ENCODE measurements at places on chromosomes 3 and 15.

GRCh38 chr3:177109688-177110330 lies 87.5 kb downstream of the TBL1XR1 start:
- DNase-seq = no peak

DNA sequence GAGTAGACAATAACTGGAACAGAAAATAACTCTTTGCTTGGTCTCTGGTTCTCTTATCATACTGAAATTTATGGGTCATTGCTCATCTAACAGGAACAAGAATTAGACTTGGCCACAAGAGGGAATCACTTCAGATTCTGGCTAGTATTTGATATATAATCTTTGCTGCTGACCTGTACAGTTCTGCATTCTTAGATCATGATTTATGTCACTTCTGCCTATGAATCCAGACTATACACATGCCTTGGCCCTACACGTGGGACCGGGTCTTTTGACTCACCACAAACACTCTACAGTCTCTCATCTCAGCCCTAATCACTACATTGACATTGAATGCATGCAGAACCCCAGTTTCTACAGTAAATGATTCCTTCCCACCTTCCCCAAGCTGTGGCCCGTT lies 162.5 kb upstream of the SOX2 start:
- DNase-seq = no peak

- no peak for DNase-seq
Measured at GRCh38 chr15:89002281-89002761, 85.9 kb upstream of the ABHD2 start.

GRCh38 chr3:22159004-22159695 lies 408.1 kb upstream of the ZNF385D start:
- DNase-seq = no peak

DNA sequence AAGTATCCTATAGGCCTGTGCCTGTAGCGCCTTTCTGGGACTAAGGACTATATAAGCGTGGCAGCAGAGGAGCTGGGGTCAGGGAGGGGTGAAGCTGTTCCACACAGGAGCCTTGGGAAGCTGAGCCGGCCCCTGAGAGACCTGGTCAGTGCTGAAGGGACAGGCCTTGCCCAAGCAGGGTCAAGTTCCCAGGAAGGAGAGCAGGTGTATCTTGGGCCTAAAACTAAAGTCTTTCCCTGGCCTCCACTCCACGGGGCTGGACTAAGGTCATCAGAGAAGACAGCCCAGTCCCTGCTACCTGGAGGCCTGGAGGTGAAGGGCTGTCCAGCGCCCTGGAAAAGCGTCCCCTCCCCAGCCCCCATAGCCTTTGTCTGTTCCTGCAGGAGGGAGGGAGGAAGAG lies 23.9 kb upstream of the NR2C2 start:
- no peak for DNase-seq

DNA sequence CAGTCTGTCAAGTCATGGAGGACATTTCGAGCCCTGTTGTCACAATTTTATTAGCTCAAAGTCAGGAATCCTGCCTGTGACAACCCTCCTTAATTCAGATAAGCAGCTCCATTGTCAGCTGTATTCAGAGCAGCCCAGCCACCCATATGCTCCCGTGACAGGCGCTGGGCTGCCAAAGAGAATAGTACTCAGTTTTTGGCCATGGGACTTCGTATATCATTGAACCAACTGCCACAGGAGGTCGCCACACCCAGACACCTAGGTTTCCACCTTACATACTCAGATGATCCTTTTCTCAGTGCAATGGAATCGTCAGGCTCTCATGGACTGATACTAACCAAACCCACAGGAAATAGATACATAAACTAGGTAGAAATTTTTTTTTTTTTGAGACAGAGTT lies 100.2 kb downstream of the C3orf70 start:
- no peak for DNase-seq

DNA sequence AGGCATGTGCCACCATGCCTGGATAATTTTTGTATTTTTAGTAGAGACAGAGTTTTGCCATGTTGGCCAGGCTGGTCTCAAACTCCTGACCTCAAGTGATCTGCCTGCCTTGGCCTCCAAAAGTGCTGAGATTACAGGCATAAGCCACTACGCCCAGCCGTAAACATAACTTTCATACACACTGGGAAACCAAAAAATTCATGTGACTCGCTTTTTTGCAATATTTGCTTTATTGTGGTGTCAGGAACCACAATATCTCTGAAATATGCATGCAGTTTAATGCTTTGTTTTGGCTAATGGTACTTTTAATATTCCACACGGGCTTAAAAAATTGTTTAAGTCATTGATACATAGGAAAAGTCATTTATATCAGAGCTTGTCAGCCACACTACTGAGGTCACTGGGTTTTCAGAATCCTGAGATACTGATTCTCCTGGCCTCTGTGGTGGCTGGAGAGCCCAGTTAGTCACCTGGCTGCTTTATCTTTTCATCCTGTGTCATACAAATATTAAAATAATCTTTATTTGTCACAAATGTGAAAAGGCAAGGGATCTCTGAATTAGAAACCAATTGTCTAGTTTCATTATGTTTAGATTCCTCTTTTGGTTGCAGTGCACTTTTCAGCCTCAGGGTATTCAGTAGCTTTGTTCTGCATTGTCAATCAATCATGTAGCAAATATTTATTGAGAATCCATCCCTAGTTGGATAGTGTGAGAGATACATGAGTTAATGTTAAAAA lies 10.0 kb downstream of the TMEM62 start:
- no peak for DNase-seq

DNA sequence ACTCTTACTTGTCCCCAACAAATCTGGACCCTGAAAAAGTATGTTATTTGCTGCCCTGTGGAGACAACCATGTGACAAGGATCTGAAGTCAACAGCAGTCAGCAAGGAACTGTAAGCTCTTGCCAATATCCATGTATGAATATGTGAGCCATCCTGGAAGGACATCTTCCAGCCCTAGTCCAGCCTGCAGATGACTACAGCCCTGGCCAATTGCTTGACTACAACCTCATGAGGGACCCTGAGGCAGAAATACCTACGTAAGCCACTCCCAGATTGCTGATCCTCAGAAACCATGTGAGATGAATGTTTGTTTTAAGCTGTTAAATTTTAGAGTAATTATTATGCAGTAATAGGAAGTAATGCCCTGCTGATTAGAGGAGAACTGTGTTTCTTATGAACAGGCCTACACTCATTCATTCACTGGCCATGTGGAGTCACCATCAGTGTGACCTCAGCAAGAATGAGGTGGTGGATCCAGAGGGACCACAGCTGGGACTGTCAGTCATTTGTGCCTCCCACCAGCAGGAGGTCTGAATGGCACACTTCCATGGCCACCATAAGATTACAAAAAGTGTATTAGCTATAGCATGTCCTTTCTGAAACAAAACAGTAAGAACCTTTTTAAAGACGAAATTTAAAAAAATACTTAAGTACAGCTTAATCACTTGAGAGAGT lies 92.6 kb downstream of the TFDP2 start:
- DNase-seq = no peak

DNA sequence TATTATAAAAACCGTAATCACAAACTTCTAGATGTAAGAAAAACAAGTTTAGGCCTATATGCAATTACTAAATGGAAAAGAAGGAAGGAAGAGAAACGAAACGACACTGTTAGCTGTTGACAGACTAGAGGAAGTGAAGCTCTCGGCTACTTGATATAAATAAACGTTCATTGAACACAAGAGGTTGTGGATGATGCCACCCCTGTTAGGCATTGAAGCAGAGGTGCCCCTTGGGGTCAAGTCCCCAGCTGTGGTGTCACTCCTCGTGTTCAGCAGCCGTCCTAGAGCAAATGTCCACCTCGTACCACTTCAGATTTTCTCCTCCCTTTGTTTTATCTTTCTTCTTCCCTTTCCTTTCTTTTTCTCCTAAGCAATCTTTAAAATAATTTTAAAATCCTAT lies 146.5 kb upstream of the UBE2E1 start:
- DNase-seq = no peak

GRCh38 chr15:99153026-99153535 lies 48.2 kb downstream of the SYNM start:
- no peak for DNase-seq

DNA sequence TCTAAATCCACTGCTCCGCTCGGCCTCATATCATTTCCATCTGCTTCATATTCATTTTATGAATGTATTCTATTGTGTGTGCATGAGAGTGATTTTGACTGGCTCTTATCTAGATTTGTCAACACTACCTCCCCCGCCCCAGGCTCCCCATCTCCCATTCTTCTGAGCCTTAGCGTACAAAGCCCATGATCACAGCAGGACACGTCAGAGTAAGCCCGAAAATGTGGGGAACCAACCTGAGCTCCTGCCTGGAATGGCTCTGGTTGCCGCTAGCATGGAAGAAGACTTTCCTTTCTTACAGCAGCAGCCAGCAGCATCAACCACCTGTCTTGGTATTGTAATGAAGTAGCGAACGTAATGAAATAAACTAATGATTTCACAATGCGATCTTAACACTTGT lies 61.4 kb downstream of the GABRB3 start:
- DNase-seq = no peak

DNA sequence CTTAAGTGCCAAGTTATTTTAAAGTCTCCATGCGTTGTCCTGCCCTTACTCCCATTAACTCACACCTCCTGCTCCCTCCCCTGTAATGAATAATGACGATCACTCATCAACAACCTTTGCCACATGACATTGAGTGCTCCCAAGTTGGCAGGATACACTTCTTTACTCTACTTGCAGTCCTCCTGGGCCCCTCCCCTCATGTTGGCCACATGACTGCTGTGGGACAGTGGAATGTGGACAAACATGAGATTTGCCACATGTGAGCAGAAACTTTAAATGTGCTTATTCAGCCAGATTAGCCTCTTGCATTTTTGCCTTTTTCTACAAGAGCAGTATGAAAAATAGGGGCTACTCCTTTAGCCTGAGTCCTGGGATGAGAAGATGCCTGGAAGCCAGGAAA lies 167.9 kb downstream of the DCLK3 start:
- DNase-seq = no peak

GRCh38 chr3:196144383-196145105 lies 62.7 kb upstream of the TFRC start:
- DNase-seq = no peak

GRCh38 chr15:40240619-40241221 lies 1.9 kb downstream of the PAK6 start:
- DNase-seq = no peak

DNA sequence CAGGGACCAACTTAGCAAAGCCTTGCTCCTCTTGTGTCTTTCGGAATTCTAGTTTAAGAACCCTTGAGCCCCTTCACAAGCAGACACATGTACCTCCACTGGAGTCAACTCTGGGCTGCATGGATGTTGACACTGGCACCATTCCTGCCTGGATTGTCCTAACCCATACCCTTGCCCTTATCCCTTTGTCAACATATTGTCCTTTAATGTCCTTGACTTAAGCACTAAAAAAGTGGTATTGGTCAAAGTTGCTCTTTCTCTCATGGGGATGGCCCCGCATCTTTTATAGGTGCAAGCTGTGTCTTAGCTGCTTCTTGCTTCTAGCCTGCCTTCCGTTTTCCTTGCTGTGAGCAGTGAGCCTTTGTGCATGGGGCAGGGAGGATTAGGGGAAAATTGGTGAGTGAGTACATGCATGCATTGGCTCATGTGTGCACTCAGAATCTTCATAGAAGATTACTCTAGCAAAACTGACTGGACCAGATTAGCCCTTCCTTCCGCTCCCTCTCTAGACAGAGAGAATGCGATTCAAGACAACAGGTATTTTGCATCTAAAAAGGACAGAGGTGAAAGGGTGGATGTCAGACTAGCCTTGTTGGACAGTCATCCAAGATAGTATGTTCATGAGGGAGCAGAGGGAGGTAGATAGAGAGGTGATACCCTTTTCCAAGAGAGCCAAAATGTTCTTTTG lies 42.4 kb downstream of the TGFBR2 start:
- DNase-seq = no peak

DNA sequence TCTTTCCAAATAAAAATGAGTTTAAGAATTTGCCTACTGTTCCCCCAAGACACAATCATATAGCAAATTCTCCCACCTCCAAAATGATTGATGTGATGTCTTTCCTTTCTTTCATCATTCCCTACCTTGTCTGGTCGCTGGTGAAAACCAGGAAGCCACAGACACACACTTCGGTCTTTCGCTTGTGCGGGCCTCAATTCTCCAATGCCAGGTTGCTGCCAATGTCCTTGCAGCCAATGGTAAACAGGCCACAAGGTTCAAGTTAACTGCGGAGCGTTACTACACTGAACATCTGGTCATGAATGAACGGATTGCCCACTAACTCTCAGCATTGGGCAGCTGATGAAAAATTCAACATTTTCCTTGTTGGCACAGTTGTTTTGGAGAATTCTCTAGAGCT lies 192.2 kb downstream of the FOXP1 start:
- no peak for DNase-seq

DNA sequence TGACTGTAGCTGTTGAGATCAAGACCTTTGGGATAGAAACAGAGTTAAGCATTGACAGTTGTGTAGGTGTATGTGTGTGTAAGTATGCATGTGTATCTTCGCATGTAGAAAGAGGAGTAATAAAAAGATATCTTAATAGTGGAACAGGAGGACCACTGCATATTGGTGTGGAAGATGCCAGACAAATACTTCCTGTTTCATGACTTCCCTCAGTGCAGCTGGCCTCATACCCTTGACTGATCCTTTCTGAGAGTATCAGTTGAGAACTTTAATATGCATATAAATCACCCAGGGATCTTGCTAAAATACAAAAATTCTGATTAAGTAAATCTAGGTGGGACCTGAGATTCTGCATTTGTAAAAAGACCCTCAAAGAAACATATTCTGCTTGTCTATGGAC lies 8.5 kb upstream of the ZBED2 start:
- no peak for DNase-seq

- peak; percentile 36 for DNase-seq
Measured at GRCh38 chr15:91853511-91853947, at the start of gene SLCO3A1. Gene SLCO3A1 (plus strand): TSS chr15:91853708.

GRCh38 chr3:71868876-71869275 lies 83.9 kb upstream of the PROK2 start:
- no peak for DNase-seq

DNA sequence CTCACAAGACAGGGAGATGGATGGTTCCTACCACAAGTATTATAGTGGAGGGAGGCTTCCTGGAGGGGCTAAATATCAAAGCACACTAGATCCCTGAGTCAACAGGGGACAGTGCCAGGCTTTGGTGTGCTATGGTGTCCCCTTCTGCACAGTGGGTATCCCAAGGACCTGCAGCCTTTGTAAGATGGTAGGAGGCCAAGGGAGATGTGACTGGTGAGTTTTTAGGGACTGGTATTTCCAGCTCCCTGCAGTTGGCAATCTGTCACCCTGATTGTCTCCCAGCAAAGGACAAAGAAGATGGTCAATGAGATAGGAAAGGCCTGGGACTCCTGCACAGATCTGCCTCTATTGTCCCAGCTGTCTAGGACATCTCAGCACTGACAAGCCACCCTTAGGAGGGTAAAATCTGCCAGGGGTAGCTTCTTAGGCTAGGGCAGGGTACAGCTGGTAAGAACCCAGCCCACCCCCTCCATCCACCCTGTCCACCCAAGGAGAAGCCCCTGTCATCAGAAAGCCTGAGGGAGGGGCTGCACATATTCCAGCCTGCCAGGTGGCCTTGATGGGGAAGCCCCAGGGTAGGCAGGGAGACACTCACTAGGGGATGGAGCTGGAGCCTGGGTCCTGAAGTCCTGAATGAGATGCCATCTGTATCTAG lies 631 bp downstream of the CYP1A1 start:
- no peak for DNase-seq

- DNase-seq = no peak
Measured at GRCh38 chr3:8981296-8981695, 18.0 kb upstream of the RAD18 start.

Measured in stimulated activated CD4-positive, alpha-beta T cell treated with anti-CD3 and anti-CD28 coated beads, Interleukin-1b, Interleukin-23, amount 100 ng/mL, for 24 hours (primary cell).